CD4-positive, CD25-positive, alpha-beta regulatory T cell (primary cell): ENCODE measurements at places on chromosomes 5 and 9. TPM values are rescaled to one million over a fixed set of nuclear protein-coding genes. Genes with fewer than 3 reads are reported as not detected.

Gene RGP1
- polyA plus RNA-seq, result 5.5 TPM

Gene SLC46A2
- polyA plus RNA-seq, result not detected

Gene PCDHGA6
- not detected for polyA plus RNA-seq

Gene BDP1
- polyA plus RNA-seq, result 6.2 TPM

Gene PTPN3
- polyA plus RNA-seq, result 0.03 TPM

Gene SEMA6A
- 1.4 TPM for polyA plus RNA-seq

Gene PCDHA9
- polyA plus RNA-seq, result not detected

Gene ADCY2
- polyA plus RNA-seq, result not detected

Gene PRELID2
- polyA plus RNA-seq, result 0.72 TPM

Gene FABP6
- polyA plus RNA-seq, result not detected

Gene TMEM161B
- 13.8 TPM for polyA plus RNA-seq

Gene DNM1
- not detected for polyA plus RNA-seq

Gene AQP7
- polyA plus RNA-seq, result 0.45 TPM

Gene NR5A1
- polyA plus RNA-seq, result not detected

Gene CER1
- polyA plus RNA-seq, result not detected

Gene AK1
- polyA plus RNA-seq, result 0.08 TPM

Gene PCDH12
- polyA plus RNA-seq, result 0.12 TPM

Gene PLAC8L1
- polyA plus RNA-seq, result not detected

Gene TICAM2
- polyA plus RNA-seq, result not detected
